Right cardiac atrium (tissue), 5 donors: ENCODE measurements at places on chromosomes 4 and X. TPM values are rescaled to one million over a fixed set of nuclear protein-coding genes. Genes with fewer than 3 reads are reported as not detected.

Gene PAGE4
- not detected for total RNA-seq

Gene NMU
- not detected for total RNA-seq

Gene HGFAC
- not detected for total RNA-seq

Gene AREG
- total RNA-seq, result 7.3 TPM

Gene MAGEA10
- total RNA-seq, result not detected

Gene ART3
- total RNA-seq, result 129 TPM

Gene KLHL13
- 7.0 TPM for total RNA-seq

Gene MMRN1
- total RNA-seq, result 14.1 TPM

Gene ZFYVE28
- 4.4 TPM for total RNA-seq

Gene TEC
- total RNA-seq, result 2.1 TPM

Gene F11
- 0.82 TPM for total RNA-seq

Gene HTR2C
- total RNA-seq, result not detected

Gene CHRDL1
- 20.8 TPM for total RNA-seq

Gene DBET
- not detected for total RNA-seq

Gene OCIAD1
- 151 TPM for total RNA-seq

Gene PDE5A
- 9.8 TPM for total RNA-seq

Gene MAGEB2
- total RNA-seq, result not detected

Gene LRIT3
- total RNA-seq, result 0.11 TPM

Gene NLGN4X
- total RNA-seq, result 9.7 TPM

Gene DDX53
- total RNA-seq, result not detected

Gene TCEAL7
- total RNA-seq, result 9.7 TPM

Gene CT45A10
- total RNA-seq, result not detected
